ENCODE measurements at places on chromosomes 6 and 20. TPM values are rescaled to one million over a fixed set of nuclear protein-coding genes. Genes with fewer than 3 reads are reported as not detected.

Gene CABLES2
- total RNA-seq = 0.66 TPM

Gene TBXT
- not detected for total RNA-seq

Gene MEI4
- total RNA-seq = not detected

Gene LRRN4
- not detected for total RNA-seq

Gene KHDRBS2
- not detected for total RNA-seq

Gene FUT9
- total RNA-seq = not detected

Gene SNTA1
- total RNA-seq = 40.4 TPM

Gene TREML2
- total RNA-seq = not detected

Gene PAK5
- total RNA-seq = not detected

Gene ADGB
- not detected for total RNA-seq

Gene CST3
- 310 TPM for total RNA-seq

Gene TRIM31
- not detected for total RNA-seq

Gene SEMG1
- not detected for total RNA-seq

Gene KIF6
- 0.19 TPM for total RNA-seq

Gene DAAM2
- total RNA-seq = 13.6 TPM

Gene DEFB132
- not detected for total RNA-seq
